ENCODE measurements at places on chromosomes 3 and 15. TPM values are rescaled to one million over a fixed set of nuclear protein-coding genes. Genes with fewer than 3 reads are reported as not detected.

Gene DGKG
- 0.25 TPM for total RNA-seq

Gene IL17RD
- total RNA-seq = 0.05 TPM

Gene CYP8B1
- not detected for total RNA-seq

Gene NISCH
- total RNA-seq = 162 TPM

Gene COL8A1
- total RNA-seq = not detected

Gene RASGRP1
- total RNA-seq = 122 TPM

All from natural killer cell (primary cell).